A549 treated with GW870086 at 1 μM for 4 hours (cell line): ENCODE measurements at places on chromosomes 11 and 22. TPM values are rescaled to one million over a fixed set of nuclear protein-coding genes. Genes with fewer than 3 reads are reported as not detected.

MMP7 gene
- total RNA-seq: 22.8 to 33.8 TPM (median 24.6 TPM) in 5 replicates

SNX15 gene
- total RNA-seq: 20.2 to 23.7 TPM (median 21.5 TPM) in 5 replicates

SUSD2 gene
- total RNA-seq: 57.0 to 72.3 TPM (median 67.0 TPM) in 5 replicates

C11orf91 gene
- 0.58 to 2.2 TPM (median 1.4 TPM) in 5 replicates for total RNA-seq

TMPRSS6 gene
- 0.03 TPM in 2 of 5 replicates, not detected in the others for total RNA-seq

SYT7 gene
- total RNA-seq: 0.96 to 2.0 TPM (median 1.5 TPM) in 5 replicates

AIFM3 gene
- total RNA-seq: 1.5 to 3.4 TPM (median 2.8 TPM) in 5 replicates

FXYD2 gene
- 14.3 to 21.9 TPM (median 15.8 TPM) in 5 replicates for total RNA-seq

UCP3 gene
- 0.97 to 3.0 TPM (median 1.4 TPM) in 5 replicates for total RNA-seq

BATF2 gene
- total RNA-seq: 0.61 to 1.3 TPM (median 0.67 TPM) in 5 replicates

TRPM5 gene
- total RNA-seq: not detected in 5 replicates

CDKN1C gene
- 2.6 to 3.6 TPM (median 3.0 TPM) in 5 replicates for total RNA-seq

ALDH3B1 gene
- total RNA-seq: 115 to 137 TPM (median 130 TPM) in 5 replicates

SAA2 gene
- total RNA-seq: 0.24 to 0.43 TPM in 2 of 5 replicates, not detected in the others

DEFB131B gene
- not detected in 5 replicates for total RNA-seq

GAB4 gene
- total RNA-seq: not detected in 5 replicates

YPEL1 gene
- total RNA-seq: 0.16 to 0.54 TPM (median 0.30 TPM) in 5 replicates

CARD16 gene
- not detected in 5 replicates for total RNA-seq

GRK3 gene
- total RNA-seq: 3.0 to 4.4 TPM (median 3.7 TPM) in 5 replicates

AQP11 gene
- total RNA-seq: 1.2 to 2.2 TPM (median 1.9 TPM) in 5 replicates

CSF2RB gene
- not detected in 5 replicates for total RNA-seq

TMEM45B gene
- 0.13 to 0.17 TPM (median 0.16 TPM) in 3 of 5 replicates, not detected in the others for total RNA-seq

PNPLA5 gene
- total RNA-seq: not detected in 5 replicates

SLC22A25 gene
- not detected in 5 replicates for total RNA-seq

TSKU gene
- total RNA-seq: 122 to 166 TPM (median 153 TPM) in 5 replicates

B4GALNT4 gene
- 9.3 to 21.2 TPM (median 16.6 TPM) in 5 replicates for total RNA-seq

TMEM86A gene
- total RNA-seq: 0.19 to 0.36 TPM (median 0.23 TPM) in 5 replicates

STARD10 gene
- 12.2 to 19.9 TPM (median 17.5 TPM) in 5 replicates for total RNA-seq

SYT8 gene
- total RNA-seq: 0.21 to 1.00 TPM (median 0.36 TPM) in 5 replicates

GRM5 gene
- total RNA-seq: not detected in 5 replicates

UPK2 gene
- total RNA-seq: 0.41 to 1.1 TPM (median 0.70 TPM) in 5 replicates

KIF18A gene
- 11.3 to 16.5 TPM (median 14.2 TPM) in 5 replicates for total RNA-seq

UBQLN3 gene
- not detected in 5 replicates for total RNA-seq
